ENCODE measurements at places on chromosomes 16 and 17.

DNA sequence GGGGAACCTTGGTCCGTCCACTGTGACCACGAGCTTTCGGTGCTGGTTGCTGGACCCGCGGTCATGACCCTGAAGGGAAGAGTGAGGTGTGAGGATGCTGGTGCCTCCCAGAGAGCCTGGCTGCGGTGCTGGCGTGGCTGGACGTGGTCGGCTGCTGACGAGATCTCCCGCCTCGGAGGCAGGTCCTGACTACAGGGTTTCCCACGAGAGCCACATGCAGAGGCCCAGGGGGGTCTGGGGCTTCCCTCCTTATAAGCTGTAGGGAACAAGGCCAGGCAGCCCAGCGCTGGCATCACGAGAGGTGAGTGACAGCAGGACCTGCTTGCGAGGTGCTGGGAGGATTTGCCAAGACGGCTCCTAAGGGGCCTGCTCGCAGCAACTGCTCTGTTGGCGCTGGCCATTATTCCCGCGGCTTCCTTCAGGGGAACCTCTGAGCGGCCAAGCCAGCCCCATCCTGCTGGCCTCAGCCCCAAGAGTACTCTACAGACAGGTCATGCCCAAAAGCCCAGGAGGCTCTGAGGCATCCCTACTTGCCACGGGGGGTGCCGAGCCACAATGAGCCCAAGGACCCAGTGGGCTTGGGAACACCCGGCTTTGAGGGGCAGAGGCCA is 134.8 kb downstream of the FOXL1 start:
- no peak for DNase-seq

DNA sequence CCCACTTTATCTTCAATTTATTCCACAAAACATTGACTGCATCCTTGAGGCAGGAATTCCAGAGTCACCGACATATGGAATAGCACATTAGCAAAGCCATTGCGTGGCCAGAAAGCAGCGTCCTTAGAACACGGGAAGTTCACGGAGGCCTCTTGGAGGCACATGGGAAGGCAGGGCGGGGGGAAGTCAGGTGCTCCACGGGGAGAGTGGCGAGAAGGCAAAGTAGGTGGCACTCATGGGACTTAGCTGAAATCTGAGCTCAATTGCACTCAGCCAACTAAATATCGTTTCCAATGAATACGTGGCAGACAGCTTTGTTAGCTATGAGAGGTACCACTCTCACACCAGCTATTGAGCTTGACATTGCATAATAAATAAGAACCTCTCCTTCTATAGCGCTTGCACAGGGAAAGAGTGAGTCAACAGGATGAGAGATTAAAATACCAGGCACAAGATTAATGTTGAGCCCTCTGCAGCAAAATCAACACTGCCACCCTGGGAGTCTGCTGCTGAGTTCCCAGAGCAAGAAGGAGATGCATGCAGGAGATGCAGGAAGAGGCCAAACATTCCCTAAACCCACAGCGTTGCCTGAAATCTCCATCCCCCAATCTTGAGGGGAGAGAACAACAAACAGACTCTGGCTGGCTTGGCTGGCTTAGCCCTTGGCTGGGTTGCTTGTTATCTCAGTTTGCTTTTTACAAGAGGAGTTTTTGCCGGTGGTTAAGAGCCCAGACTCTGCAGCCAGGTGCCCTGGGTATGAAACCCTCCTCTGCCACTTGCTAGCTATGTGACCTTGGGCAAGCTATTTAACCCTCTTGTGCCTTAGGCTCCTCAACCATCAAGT is 28.8 kb downstream of the ABCC12 start:
- no peak for DNase-seq

- peak; percentile 29 for DNase-seq
Observed at GRCh38 chr17:14427900-14428647, 127.2 kb downstream of the HS3ST3B1 start.

GRCh38 chr16:4882633-4883285 is 35.5 kb downstream of the UBN1 start:
- no peak for DNase-seq

DNA sequence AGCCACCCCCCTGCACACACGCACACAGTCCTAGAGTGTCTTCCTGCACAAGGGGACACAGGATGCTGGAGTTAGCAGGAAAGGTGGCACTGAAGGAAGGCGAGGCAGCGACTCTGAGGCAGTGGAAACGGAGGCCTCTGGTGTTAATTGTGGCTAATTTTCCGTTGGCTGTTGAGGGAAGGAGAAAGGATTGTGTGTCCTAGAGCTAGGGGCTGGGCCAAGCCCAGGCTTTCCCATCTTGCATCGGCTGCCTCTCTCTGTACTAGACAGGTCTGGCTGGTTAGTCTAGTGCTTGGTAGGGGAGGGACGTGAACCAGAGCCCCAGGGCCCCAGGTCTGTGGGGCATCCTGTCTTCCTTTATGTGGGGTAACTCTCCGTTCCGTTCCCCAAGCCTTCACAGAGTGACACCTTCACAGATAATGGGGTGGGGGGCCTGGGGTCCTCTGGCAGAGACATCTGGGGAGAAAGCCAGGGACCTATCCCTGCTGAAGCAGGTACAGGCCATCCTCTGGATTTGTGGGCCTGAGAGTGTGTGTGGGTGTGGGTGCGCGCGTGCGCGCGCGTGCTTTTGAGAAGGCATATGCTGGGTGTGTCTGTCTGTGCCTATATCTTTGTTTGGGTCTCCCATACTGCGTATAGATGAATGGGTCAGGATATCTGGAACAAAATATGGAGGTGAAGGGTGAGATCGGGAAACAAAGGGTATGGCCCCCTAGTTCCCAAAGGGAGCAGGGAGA is at the start of gene CHD3:
Gene CHD3, plus strand, starts transcription at position 606 of the 737 bp plus-strand sequence. CDS start 212 bp downstream, outside the sequence.
- DNase-seq = no peak

GRCh38 chr17:20202141-20202621 is 193.0 kb downstream of the SPECC1 start:
- DNase-seq = no peak

DNA sequence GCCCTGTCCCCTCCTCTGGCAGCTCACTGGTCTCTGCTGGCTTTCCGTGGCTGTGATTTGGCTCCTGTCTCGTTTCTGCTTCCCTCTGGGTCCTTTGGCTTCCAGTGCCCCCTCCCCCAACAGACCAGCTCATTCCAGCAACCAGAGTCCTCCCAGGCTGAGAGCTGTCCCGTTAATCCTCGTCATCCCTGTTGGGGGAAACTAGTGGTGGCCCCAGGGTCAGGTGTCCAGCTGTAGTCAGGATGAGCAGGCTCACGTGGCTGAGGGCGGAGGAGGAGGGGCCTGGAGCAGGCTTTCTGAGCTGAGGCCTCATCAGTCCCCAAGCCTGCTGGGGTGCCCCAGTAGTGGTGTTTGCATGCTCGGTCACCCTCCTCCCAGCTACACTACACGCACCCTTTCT is 10.7 kb upstream of the CBX4 start:
- no peak for DNase-seq

GRCh38 chr17:44362459-44362948 is 1.1 kb downstream of the FAM171A2 start:
- DNase-seq = no peak

- no peak for DNase-seq
Observed at GRCh38 chr17:81399481-81400153, 4.4 kb downstream of the BAHCC1 start.

GRCh38 chr17:80855948-80856862 is 135.4 kb upstream of the CHMP6 start:
- DNase-seq = peak; percentile 89

DNA sequence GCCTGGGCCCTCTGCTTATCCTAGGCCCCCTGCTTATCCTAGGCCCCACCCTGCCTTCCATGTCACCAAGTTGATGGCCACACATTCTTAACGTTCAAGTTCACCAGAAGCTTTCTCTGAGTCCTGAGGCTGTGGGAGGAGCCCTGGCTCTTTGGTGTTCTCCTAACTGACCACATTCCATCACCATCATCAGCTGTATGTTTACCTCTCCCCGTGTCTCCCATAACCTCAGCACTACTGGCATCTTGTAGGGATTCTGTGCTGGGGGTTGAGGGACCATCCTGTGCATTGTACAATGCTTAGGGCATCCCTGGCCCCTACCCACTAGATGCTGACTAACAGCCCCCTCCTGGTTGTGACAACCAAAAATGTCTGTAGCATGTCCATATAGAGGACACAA is 99.3 kb downstream of the NDE1 start:
- no peak for DNase-seq

DNA sequence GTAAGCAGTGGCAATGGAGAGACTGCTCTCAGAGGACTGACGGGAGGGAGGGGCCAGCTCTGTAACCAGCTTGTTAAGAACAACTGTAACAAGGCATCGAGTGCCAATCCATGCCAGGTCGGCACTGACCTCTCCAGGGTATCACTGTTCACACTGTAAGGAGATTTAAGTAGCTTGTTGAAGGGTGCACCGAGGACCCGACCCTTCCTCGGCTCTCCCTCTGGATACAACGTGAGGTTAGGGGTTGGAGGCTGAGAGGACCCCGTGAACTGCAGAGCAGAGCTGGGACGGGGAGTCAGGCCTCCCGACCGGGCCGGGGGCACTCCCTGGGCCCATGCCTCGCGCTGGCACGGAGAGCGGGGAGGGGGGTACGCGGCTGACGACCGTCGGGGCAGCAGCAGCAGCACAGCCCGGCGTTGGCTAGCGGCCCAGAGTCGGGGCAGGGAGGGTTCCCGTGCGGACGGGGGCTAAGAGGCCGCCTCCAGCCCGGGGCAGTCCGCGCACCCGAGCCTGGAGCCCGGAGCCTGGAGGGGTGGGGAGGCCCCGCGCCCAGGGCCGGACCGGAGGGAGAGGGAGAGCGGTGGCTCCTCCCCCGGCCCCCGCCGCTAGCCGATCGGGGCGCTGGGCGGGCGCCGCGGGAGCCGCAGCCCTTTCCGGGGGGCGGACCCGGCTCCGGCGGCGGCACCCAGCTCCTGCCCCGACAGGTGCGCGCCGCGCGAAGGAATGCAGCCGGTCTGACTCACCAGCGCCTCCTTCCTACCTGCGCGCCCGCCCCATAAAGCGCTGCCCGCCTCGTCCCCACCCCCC is at the start of gene ITGB4:
Gene ITGB4, plus strand, starts transcription at position 804 of the 807 bp plus-strand sequence. CDS start 3,245 bp downstream, outside the sequence.
- DNase-seq = peak; percentile 54

DNA sequence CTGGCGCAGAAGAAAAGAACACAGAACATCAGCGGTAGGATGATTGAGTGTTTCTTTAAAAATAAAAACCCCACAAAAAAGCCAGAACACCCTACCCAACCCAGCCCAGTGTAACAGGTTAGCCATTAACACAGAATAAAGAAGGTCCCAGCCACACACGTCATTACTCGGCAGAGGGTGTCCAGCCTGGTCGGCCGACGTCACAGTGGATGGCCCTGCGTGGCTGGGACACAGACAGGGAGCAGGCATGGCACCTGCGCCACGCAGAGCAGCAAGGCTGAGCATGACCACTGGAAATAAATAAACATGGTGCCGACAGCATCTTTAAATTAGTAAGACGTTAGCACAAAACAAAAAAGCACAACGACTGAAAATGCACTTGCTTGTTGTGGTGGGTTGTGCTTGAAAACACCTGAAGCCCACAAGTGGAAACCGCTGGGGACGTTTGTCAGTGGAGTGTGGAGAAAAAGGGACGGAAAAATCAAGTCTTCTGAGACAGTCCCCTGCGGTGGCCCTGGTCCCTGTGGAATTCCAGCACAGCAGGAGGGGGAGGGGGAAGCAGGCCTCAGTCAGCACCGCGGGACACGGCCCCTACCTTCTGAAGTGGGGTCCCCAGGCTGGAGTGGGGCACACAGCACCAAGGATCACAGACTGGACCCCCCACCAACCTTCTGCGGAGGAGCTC is 39.2 kb downstream of the SLC7A5 start:
- DNase-seq = no peak

DNA sequence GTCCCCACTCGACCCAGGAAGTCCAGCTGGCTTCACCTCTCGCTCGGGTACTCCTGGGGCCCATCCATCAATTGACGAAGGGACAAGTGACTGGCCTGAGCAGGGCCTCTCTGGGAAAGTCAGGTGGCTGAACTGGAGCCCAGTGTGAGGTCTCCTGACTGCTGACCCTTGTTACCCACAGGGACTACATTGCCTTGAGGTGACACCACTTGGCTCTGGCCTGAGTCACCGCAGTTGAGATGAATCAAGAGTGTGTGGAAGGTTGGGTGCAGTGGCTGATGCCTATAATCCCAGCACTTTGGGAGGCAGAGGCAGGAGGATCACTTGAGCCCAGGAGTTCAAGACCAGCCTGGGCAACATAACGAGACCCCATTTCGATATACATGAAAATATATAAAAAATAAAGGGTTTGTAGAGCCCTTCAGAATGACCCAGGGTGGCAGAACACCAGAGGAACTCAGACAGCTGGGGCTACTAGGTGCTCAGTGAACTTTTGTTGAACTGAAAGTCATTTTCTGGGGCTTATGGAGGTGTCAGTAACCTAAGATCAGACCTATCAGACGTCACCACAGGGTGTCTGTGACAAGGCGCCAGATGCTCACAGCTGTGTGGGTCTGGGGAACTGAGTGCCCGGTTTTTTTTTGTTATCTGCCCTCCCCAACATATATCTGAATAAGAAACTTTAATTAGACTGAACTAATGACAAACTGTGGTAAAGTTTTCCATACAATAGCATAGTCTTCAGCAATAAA is 14.8 kb upstream of the ZFP90 start:
- no peak for DNase-seq

DNA sequence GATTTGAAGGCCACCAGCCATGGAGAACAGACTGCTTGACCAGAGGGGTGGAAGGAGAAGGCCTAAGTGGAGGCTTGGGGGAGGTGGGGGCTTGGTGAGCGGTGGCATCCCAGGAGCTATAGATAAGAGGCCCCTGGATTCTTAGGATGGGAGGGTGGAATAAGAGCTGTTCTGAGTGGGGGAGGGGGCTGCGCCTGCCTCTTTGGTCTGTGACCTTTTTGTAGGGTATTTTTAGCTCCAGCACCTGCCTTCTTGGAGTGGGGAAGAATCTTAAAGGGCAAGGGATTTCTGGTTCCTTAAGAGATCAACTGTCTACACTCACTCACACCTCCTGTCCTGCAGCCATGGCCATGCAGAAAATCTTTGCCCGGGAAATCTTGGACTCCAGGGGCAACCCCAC is 567 bp downstream of the ENO3 start:
- DNase-seq = no peak

DNA sequence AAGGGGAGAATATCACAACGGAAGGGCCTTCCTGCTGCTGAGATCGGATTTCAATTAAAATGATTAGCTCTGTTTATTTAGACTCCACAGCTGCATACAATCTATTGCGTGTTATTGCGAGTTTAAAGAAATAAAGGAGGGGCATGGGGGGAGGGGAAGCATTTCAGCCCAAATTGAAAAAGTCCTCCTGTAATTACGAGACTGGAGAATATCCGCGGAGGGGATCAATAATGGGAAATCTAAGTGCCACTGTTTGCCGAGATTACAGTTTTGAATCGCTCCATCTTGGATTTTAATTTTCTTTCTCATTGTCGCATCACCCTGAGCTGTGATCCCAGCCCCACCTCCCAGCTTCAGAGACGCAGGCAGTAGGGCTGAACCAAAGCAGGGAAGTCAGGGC is 15.7 kb upstream of the RPL38 start:
- no peak for DNase-seq

GRCh38 chr17:18928628-18929125 is 23.3 kb upstream of the SLC5A10 start:
- DNase-seq = no peak

GRCh38 chr16:53629607-53630312 is 73.9 kb downstream of the RPGRIP1L start:
- no peak for DNase-seq

GRCh38 chr16:27769561-27770255 is 219.8 kb downstream of the KATNIP start:
- no peak for DNase-seq

GRCh38 chr16:76780556-76780955 is 410.4 kb upstream of the MON1B start:
- no peak for DNase-seq

- DNase-seq = no peak
Observed at GRCh38 chr17:31582151-31582907, 190.9 kb downstream of the RAB11FIP4 start.

- DNase-seq = peak; percentile 57
Observed at GRCh38 chr17:48026502-48027321, 10.9 kb downstream of the COPZ2 start.

- no peak for DNase-seq
Observed at GRCh38 chr17:63676584-63676983, 23.3 kb downstream of the LIMD2 start.

Data from stimulated activated CD4-positive, alpha-beta T cell treated with anti-CD3 and anti-CD28 coated beads, TNF-alpha, amount 100 ng/mL, for 24 hours (primary cell).